Stimulated activated CD4-positive, alpha-beta T cell treated with anti-CD3 and anti-CD28 coated beads, Interleukin-1b, Interleukin-23, amount 100 ng/mL, for 1 hour (primary cell): ENCODE measurements at places on chromosomes 1 and 21.

DNA sequence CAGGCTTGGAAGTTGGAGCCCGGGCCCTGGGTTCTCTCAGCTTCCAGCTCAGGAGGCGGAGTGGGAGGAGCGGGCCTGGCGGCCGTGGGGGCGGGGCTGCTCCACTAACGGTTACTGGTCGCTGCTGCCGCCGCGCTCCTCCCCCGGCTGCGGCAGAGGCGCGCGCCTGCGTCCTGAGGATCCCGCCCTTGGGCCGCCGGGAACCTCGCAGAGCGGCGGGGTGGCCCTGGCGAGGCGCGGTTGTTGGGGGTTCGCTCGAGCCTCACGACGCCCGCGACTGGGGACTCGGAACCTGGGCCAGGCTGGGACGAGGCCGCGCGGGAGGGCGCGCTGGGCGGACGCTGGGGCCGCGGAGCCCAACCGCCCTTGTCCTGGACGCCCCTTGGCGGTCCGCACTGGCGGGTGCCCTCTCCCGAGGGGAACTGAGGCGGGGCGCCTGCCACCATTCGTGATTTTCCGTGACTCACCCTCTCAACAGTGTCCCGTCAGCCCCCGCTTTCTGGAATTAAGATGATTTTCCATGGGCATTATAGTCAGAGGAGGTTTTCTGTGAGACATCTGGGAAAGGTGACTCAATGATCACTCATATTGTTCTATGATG lies 34.1 kb downstream of the OR2G3 start:
- DNase-seq = no peak

DNA sequence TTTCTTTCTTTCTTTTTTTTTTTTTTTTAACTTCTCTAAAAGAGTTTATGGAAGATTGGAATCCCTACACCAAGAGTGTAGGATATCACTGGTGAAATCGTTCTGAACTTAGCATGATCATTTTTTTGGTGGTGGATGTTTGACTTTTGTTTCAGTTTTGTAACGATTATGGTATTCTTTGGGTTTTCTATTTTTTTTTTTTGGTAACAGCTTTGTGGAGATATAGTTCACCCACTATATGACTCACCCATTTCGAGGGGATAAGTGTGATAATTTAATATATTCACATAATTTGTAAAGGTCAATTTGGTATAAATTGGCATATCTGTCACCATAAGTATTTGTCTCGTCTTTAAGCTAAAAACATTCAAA lies 29.2 kb downstream of the AGPAT3 start:
- no peak for DNase-seq

- DNase-seq = no peak
Measured at GRCh38 chr1:178143730-178144690, 50.1 kb downstream of the RASAL2 start.

- no peak for DNase-seq
Measured at GRCh38 chr1:172277275-172277674, 143.2 kb upstream of the C1orf105 start.
